ENCODE measurements at places on chromosomes 12 and 14.

GRCh38 chr12:19382111-19382526 is 57.2 kb upstream of the AEBP2 start:
- no peak for DNase-seq

GRCh38 chr14:52269982-52270381 is 2.5 kb downstream of the PTGDR start:
- DNase-seq, result no peak

- no peak for DNase-seq
These were observed 152.6 kb downstream of the PRKCH start for GRCh38 chr14:61474015-61474414.

DNA sequence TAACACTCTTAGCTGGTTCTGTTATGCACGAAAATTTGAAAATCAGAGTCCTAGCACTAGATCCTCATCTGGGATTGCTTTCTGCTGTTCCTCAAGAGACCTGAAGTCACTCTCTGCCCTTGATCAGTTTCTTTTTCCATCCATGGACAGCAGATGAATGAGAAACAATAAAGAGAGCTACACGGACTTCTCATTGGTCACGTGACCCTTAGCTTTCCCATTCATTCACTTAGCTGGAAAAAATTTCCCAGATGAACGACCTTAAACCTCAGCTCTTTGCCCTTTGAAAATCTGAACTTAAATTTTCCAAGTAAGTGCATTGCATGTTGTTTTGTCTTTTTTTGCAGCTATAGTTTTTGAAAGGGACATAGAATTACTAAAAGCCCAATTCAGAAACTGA is 27.2 kb upstream of the RGS6 start:
- DNase-seq, result no peak

- no peak for DNase-seq
These were observed 10.7 kb downstream of the BICD1 start for GRCh38 chr12:32117316-32117715.

- DNase-seq, result no peak
These were observed 169.2 kb downstream of the SLC41A2 start for GRCh38 chr12:104788840-104789271.

GRCh38 chr12:26648584-26648983 is 184.4 kb downstream of the ITPR2 start:
- DNase-seq, result no peak

- no peak for DNase-seq
These were observed 19.3 kb downstream of the TSHR start for GRCh38 chr14:80974679-80975078.

GRCh38 chr12:76680940-76681339 is 83.0 kb upstream of the ZDHHC17 start:
- DNase-seq, result no peak

GRCh38 chr12:103915306-103915705 is 14.9 kb upstream of the HSP90B1 start:
- DNase-seq, result no peak

GRCh38 chr14:83463500-83464098 is 1929.9 kb upstream of the SEL1L start:
- DNase-seq, result no peak

- no peak for DNase-seq
These were observed 44.8 kb downstream of the FBXW8 start for GRCh38 chr12:116955382-116956021.

- DNase-seq, result peak; percentile 44
These were observed 12.4 kb upstream of the ITGB7 start for GRCh38 chr12:53219292-53219955.

- no peak for DNase-seq
These were observed 16.5 kb downstream of the NINJ2 start for GRCh38 chr12:646442-647384.

DNA sequence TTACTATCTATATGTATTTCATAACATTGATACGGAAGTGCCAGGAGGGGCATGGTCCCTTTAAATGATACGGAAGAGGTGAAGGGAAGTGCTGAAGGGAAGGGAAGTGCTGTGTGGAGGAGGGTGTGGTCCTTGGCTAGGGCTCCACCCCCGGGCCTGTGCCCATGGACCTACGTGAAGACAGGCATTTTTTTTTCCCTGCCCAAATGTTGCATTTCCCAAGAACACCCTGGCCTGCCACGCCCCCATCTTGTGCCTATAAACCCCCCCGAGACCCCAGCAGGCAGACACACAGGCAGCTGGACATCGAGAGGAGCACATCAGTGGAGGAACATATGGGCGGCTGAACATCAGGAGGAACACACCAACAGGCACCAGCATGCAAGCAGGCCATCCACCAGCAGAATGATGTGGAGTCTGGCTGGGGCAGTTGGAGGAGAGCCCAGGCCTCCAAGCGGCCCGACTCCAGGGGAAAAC is 134.1 kb downstream of the SLC41A2 start:
- DNase-seq, result no peak

DNA sequence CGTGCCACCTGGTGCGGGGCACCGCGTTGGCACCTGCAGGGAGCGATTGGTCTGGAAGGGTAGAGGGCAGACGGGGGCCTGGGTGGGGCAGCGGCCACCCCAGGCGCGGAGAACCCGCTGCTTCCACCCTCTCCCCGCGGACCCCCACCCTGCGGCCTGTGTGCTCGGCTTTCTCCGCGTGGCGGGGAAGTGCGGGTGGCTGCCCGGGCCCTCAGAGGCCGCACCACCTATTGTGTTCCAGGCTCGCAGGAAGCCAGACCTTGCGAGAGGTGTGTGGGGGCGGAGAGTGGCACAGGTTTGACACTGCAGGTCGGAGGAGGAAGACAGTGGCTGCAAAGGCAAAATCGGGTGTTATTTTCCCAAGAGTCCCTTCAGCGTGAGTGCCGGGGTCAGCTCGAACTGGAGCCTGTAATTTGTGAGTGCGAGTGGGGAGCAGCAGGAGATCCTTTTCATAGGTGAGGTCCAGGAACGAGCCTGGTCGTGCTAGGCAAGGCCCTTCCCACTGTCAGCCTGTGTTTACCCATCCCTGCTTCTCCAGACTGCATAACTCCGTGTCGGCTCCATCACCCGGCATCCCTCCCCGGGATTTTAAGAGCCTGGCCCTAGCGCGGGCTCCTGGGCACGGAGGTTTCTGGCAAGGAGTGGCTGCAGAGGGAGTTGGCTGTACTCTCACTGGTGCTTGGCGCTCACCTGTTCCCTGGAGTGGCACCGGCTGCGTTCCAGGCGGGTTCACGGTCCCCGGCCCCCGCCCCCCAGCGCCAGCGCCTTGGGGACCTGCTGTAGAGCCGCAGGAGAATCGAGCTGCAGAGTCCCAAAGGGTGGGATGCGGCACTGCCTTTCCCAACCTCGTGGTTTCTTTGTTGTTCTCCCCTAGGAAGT is 935 bp downstream of the TBC1D30 start:
- DNase-seq, result no peak

- DNase-seq, result no peak
These were observed 353.6 kb downstream of the TMTC2 start for GRCh38 chr12:83040339-83040738.

GRCh38 chr14:103393676-103394626 is 8.7 kb downstream of the MARK3 start:
- DNase-seq, result no peak

- DNase-seq, result no peak
These were observed 28.1 kb downstream of the ARF6 start for GRCh38 chr14:49920935-49921334.

DNA sequence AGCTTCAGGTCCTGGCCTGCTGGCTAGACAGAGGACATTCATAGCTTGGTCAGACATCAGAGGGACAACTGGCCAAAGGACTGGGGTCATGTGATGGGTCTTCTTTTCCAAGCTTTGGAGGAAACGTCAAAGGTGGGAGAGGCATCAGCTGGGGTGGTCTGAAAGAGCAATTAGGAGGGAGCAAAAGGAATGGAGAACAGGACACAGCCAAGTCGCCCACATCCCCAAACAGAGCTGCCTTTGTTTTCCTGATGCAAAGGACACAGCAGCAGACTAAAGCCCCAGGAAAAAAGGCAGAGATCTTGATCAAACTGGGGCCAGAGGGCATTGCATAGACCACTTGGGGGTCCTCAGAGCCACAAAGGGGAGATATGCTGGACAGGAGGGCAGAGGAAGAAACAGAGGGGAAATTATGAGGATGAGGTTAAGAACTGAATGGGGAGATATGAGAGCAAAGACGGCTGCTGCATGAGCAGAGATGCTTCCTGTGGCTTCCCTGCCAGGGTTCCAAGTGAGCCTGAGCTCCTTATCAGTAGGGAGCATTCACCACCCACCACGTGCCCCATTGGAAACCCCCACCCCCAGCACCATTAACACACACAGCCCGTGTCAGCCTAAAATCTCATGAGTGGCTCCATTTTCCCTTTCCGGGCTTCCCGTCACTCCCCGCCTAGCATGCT is 62.4 kb downstream of the ANO2 start:
- DNase-seq, result no peak

GRCh38 chr14:53888535-53889386 is 67.9 kb downstream of the BMP4 start:
- no peak for DNase-seq

DNA sequence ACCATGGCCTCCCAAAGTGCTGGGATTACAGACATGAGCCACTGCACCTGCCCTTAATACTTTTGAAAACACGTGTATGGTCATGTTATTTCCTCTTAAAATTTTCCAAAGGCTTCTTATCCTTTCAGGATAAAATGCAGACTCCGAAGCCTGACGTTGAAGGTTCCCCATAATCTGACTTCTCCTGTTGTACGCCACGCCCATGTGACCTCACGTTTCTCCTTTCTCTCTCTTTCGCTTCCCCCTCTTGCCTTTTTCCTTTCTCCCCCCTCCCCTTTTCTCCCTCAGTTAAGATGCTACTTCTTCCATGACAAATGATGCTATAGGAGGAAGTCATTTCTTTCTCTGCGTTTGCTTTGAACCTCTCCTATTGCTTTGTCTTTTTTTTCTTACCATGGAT is 266.0 kb downstream of the FBXL14 start:
- no peak for DNase-seq

GRCh38 chr14:86038387-86039042 is 508.6 kb downstream of the FLRT2 start:
- DNase-seq, result no peak

GRCh38 chr14:65287264-65288131 is 125.0 kb upstream of the FUT8 start:
- DNase-seq, result peak; percentile 27

- no peak for DNase-seq
These were observed 50.4 kb downstream of the PSMA6 start for GRCh38 chr14:35342489-35343010.

DNA sequence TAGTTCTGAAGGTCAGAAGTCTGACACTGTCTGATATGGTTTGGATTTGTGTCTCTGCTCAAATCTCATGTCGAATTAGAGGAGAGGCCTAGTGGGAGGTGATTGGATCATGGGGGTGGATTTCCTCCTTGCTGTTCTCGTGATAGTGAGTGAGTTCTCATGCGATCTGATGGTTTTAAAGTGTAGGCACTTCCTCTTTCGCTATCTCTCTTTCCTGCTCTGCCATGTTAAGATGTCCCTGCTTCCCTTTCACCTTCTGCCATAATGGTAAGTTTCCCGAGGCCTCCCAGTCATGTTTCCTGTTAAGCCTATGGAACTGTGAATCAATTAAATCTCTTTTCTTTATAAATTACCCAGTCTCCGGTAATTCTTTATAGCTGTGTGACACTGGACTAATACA is 84.1 kb upstream of the TMTC1 start:
- DNase-seq, result no peak

GRCh38 chr12:24360907-24361306 is 411.4 kb upstream of the SOX5 start:
- no peak for DNase-seq

- DNase-seq, result no peak
These were observed 21.9 kb downstream of the TRIM9 start for GRCh38 chr14:51072976-51073375.

DNA sequence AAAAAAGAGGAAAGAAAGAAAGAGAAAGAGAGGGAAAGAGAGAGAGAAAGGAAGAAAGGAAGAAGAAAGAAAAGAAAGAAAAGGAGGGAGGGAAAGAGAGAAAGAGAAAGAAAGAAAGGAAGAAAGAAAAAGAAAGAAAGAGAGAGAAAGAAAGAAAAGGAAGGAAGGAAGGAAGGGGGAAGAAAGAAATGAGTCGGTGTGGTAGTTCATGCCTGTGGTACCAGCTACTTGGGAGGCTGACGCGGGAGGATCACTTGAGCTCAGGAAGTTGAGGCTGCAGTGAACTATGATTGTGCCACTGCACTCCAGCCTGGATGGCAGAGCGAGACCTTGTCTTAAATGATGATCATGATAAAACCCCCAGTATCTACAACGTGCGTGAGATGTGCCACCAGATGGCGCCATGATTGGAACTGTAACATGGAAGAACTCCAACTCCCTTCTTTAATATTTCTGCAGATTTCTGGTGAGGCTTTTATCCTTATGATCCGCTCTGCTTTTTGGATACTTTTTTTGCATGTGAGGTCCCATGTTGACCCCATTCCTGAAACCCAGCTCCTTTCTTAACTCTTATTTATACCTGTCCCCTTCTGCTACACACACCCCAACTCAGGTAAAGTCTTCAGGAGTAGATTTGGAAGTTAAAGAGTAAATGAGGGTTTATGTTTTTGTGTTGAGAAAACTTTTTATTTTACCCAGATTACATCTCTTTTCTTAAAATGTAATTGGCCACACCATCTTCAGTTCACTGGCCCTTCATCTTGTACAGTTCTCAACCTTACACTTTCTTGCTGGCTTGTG is 25.6 kb downstream of the RNASE10 start:
- peak; percentile 52 for DNase-seq

DNA sequence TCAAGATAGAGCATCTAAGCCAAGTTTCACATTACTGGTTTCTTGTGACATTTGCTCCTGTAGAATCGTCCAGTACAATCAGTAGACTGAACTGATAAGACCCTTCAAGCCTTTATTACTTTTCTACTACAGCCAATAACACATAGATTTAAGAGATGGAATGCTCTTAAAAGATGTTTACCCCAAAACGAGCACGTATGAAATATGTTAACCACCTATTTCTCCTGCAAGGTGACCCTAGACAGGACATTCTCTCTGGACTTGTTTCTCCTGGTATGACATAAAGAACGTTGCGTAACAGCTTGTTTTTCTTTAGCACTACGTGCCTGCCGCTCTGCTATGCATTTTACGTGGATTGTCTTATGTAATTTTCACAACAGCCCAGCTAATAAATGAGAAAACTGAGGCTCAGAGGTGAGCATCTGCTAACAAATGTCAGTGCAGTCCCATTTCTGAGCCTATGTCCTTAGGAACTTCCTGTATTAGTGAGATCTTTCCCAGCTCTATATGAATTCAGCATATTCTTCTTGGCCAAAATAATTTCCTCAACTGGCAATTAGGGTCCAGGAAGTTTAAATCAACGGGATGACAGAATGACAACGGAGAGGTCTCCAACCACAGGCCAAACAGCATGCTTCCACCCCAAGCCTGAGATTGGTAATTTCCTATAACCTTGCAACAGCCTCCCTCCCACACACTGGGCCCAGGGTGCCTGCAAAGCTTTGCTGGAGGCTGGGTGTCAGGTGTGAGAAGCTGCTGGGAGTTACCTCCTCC is 3.7 kb downstream of the NFKBIA start:
- DNase-seq, result no peak

DNA sequence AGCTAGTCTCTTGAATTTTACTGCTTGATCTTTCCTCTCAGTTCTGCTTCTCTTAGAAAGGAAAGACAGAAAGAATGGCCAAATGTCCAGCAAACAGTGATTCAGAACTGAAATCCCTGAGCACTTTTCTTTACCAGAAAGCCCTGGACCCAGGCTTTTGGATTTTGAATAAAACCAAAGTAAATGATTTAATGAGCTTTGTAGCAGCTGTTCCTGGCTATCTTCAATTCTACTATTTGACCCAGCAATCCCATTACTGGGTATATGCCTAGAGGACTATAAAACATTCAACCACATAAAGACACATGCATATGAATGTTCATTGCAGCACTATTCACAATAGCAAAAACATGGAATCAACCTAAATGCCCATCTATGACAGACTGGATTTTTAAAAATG is 187.2 kb downstream of the PRKD1 start:
- no peak for DNase-seq

All from stimulated activated CD4-positive, alpha-beta T cell treated with anti-CD3 and anti-CD28 coated beads, Interleukin-15, amount 100 ng/mL, for 1 hour (primary cell).